Suppressor macrophage treated with lipopolysaccharide for 4 hours (primary cell): ENCODE measurements at places on chromosomes 12 and 14.
A peak's percentile ranks its signal among the peaks of the same experiment; 100 is the strongest.

- no peak for DNase-seq
Observed at GRCh38 chr12:4111010-4111409, 162.6 kb upstream of the CCND2 start.

DNA sequence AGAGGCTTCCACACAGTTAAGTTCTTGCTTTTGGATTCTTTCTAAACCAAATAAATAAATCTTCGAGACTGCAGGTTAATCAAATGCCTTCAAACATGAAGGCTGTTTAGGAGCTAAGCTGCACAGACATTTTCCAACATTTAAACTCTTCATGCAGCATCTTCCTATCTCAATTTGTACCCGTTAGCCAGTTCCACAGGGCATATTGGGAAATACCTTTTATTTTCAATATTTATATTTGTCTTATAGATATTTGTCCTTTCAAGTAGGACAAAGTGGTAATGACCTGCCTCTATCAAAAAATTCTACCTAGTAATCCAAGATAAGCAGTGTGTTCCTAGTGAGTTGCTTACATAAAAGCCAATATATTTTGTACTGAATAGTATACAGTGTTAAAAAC is 373.6 kb downstream of the DIO2 start:
- DNase-seq: no peak

- DNase-seq: no peak
Observed at GRCh38 chr14:68748260-68748659, 44.6 kb downstream of the ZFP36L1 start.

GRCh38 chr14:36773136-36773540 is 111.5 kb downstream of the PAX9 start:
- no peak for DNase-seq

DNA sequence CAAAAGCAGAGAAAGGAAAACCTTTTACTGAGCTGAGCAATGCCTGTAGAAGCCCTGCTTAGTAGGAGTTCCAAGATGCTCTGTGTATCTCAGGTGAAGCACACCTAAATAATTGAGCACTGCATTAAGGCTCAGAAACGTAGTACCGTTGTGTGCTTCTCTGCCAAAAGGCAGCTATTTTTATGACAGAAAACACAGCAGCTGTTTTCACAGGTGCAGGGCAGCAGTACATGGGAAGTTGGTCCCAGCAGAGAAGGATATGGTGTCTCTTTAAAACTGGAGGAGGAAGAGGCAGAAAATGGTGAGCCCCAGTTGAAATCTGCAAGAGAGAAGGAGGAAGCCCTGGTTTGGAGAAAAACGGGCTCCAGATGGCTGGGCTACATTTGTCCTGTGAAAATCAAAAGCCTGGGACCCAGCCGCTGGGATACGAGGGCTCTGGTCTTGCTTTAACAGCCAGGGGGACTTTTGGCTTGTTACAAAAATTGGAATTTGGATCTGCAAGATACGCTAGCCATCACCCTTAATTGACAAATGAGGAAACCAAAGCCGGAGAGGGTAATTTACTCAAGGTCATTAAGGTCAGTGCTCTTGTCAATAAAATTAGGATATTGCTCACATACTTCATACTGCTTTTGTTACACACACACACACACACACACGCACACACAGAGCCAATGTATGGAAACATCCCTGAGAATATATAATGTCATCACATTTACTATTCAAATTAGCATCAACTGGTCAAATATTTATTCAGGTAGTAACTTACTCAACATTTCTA is 27.3 kb downstream of the SPRING1 start:
- DNase-seq: no peak

DNA sequence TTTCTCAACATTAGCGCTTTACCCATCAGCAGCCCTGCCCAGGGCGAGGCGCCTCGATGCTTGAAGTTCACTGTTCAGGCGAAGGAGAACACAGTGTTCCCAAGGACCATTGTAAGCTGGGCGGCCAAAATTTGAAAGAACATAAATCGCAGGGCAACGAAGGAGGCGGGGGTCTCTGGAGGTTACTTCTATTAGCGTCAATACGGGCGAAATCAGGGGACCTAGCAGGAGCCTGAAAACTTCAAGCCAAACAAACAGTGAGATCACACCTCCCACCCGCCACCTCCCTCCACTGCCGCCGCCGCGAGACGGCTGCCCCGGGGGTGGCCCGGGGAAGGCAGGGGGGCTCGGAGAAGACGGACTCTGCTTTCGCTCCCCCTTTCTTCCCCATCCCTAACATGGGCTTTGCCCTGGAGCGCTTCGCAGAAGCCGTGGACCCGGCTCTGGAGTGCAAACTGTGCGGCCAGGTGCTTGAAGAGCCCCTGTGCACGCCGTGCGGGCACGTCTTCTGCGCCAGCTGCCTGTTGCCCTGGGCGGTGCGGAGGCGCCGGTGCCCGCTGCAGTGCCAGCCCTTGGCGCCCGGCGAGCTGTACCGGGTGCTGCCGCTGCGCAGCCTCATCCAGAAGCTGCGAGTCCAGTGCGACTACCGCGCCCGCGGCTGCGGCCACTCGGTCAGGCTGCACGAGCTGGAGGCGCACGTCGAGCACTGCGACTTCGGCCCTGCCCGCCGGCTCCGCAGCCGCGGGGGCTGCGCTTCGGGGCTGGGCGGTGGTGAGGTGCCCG is at the start of gene PDZRN4:
PDZRN4 (plus strand) TSS at position 263 of the 783 bp plus-strand sequence.
- DNase-seq: peak; percentile 9

- DNase-seq: no peak
Observed at GRCh38 chr12:44703182-44703910, 172.8 kb downstream of the NELL2 start.

DNA sequence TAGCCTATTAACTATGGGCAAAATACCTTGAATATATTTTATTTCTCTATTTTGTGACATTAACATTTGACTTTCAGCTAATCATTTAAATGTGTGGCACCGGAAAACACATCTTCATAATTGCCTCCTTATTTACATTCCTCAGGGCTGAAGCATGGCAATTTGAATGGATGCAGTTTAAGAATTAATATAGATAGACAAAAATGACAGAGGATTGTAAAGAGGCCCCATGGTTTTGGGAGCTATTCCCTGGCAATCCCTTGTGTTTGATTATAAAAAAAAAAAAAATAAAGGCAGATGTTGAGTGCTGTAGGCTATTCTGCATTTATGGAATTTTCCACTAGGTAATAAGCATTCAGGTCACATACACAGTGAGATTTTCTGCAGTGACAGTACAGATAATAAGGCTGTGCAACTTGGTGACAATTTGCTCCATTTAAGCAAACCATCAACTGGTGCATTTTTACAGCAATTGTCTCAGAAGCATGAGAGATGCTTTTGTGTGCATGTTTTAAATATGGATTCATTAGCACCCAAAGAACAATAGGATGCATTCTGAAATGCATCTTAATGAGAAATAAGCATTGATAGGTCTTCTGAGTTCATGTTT is 123.2 kb upstream of the SLC38A4 start:
- DNase-seq: no peak

DNA sequence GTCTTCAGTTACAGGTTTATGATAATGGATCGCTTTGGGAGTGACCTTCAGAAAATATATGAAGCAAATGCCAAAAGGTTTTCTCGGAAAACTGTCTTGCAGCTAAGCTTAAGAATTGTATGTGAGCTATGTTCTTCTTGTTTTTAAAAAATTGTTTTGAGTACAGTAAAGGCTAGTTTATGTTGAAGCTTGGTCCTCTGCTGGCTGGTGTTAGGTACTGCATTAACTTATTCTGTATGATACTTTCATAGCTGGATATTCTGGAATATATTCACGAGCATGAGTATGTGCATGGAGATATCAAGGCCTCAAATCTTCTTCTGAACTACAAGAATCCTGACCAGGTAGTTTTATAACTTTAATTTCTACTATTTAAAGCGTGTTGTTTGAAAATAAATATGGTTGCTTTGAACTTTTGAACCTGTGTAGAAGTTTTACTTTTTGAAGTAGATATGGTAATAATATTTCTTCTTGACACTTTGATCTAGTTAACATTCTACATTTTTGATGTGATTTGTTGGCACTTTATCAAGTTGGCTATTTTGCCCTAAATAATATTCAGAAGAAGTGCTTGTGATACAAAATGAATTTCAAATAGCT is 55.7 kb downstream of the VRK1 start:
- DNase-seq: peak; percentile 42

DNA sequence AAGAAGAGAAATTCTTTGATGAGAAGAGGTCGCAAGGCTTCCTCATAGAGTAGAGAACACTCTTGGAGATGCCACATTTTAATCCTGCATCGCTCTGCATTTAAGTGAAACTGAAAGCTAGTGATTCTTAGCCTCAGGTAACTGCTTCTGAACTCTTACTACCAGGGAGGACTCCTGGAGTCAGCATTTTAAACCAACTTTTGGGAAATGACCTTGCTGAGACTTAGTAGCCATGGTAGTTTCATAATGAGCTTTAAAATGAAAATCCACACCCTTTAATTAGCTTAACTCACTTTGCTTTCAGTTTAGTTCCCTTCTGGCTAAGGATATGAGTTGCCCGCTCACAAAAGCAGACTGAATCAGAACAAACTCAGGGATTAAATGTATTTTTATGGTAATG is 80.3 kb downstream of the SYNE2 start:
- no peak for DNase-seq

- DNase-seq: no peak
Observed at GRCh38 chr12:85448031-85448430, 168.0 kb downstream of the ALX1 start.

DNA sequence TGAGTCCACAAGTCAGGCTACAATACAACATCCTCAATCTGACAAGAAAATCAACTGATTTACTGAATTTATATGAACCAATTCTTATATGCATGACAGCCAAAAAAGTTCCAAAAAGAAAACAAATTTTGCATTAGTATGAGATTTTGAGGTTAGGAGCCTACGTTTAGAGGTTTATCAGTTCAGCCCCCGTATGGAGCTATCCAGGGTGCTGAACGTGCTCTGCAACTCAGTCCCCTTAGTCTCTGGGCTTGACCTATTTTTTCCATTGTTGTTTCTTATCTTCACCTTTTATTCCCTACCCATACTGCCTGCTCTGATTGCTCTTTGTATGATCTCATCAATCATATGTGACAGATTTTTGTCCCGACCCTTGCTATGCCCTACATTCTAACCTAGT is 693.0 kb downstream of the NRXN3 start:
- peak; percentile 24 for DNase-seq

DNA sequence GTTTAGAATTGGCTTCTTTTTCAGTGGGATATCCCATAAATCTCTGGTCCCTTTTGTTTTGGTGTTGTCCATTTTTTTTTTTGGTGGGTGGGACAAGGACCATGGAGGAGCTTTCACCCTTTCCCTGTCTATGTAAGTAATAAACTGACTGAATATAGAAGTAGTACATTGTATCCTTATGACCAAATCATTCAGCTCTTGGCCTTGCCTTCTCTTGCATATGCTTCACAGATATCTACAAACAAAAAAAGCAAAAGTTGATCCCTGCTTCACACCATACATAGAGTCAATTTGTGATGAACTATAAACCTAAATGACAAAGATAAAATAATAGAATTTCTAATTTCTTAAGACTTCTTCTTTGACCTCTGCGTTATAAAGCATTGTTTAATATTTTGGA is 59.8 kb downstream of the SIX1 start:
- no peak for DNase-seq

DNA sequence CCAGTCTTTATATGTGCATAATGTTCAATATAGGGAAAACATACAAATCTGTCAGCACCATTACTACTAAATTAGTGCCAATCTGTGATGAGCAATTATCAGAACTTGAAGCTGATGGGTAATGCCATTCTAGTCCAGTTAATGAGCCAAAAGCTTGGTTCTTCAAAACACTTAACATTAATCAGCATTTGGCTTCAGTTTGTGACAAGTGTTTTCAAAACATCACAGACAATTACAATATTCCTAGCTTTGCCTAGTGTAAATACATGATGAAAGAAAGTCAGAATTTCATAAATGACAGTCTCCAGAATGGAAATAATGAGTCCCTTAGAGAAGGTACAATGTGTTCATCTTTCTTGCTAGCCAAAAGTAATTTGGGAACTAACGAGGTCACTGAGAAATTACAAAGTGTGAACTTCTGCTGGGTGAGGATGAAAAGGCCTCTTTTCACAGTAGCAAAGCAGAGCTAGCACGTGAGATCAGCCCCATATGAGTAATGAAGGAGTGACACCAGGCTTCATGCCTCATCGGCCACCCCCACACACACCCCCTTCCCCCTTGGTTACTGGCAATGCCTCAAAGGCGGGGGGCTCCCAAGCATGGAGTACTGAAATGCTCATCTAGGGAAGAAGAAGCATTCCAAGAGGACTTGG is 180.6 kb upstream of the EEA1 start:
- DNase-seq: peak; percentile 78

GRCh38 chr12:5184186-5184585 is 140.5 kb downstream of the KCNA5 start:
- no peak for DNase-seq

DNA sequence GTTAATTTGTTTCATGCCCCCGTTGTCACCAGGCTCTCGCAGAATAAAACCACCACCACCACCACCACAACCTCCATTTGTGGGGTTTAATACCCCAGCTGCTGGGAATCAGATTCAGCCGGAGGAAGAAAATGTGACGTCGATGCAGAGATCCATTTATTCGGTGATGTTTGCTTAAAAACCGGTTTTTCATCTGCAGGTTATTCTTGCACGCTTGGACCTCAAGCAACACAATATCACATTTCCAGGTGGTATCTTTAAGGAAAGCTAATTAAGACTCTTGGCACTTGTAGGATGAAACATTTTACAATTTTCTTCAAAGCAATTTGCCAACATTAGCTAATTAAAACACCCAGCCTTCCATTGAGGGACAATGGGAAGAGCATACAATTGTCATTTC is 39.8 kb downstream of the SPRING1 start:
- no peak for DNase-seq

GRCh38 chr12:47286676-47287075 is 206.9 kb upstream of the AMIGO2 start:
- DNase-seq: no peak

DNA sequence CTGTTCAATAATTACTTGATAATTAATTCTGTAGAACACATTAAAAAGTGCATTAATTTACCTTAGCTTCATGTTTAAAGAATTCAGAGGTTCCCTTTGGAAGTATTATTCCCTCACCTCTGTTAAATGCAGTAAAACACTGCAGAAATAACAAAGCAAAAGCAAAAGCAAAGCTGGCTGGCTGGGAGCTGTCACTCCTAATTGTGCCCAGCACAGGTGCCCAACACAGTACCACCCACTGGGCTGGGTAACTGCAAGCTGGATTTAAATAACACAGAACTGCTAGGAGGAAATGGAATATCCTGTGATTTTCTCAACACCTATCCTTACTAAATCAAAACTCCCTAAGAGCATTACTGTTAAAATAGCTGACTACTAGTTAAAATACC is 72.6 kb downstream of the SLC2A13 start:
- DNase-seq: no peak

DNA sequence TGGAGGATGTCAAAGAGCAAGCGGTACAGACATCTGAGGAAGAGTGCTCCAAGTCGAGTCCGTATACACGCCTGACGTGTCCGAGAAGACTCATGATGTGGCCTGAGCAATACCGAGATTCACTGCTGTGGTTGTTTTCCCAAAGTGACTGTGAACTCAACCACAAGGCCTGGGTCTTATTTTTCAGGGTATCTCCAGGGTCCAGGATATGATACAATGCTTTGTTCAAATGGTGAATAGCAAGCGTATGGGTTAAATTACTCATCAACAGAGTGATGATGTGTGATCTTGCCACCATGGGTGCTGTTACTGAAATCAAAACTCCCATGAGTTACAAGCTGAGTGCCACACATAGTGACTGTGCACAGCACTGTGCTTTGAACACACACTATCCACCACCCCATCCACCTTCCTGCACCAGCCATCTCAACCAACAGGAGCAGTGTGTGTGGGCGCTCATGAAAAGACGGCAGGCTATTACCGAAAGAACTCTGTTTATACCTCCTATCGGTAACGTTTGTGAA is 109.6 kb downstream of the BCAT1 start:
- DNase-seq: peak; percentile 79

- DNase-seq: no peak
Observed at GRCh38 chr14:69569859-69570258, 4.8 kb downstream of the CCDC177 start.
